Amygdala (tissue), 56 donors: ENCODE measurements at places on chromosomes 2 and 18.

DNA sequence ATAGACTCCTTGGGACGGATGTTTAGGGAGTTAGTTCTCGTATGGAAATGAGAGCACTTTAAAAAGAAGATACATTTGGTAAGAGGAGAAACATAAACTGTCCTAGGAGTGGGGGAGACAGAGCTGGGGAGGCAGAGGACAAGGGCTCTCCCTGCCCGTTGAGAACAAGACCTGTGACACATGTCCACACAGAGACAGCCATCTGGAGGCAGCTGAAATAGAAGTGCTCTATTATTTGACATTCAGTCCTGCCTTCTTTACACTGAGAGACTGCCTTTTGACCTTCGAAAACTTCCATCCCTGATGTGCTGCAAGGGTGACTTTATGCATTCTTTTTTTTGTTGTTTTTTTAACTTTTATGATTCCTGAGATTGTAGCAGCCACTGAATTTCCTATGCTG is 150.1 kb downstream of the UXS1 start:
- no peak for DNase-seq

DNA sequence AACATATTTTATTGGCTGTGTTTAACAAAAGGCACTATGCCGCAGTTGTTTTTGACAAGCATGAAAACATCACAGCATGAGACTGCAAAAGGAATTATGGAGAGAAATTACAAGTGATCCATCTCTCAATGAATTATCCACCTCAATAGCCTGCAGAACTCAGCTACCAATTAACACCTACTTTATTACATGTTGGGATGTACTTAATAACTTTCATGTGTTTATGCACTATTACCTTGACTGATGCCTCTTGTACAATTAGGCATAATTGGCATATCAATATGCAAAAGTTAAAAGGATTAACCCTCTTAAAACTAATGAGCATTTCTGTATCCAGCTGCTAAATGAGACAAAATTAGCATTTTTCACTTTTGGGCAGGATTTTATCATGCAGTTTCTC is 27.8 kb downstream of the ARHGAP15 start:
- no peak for DNase-seq

GRCh38 chr2:583666-584065 is 93.5 kb downstream of the TMEM18 start:
- DNase-seq: no peak

DNA sequence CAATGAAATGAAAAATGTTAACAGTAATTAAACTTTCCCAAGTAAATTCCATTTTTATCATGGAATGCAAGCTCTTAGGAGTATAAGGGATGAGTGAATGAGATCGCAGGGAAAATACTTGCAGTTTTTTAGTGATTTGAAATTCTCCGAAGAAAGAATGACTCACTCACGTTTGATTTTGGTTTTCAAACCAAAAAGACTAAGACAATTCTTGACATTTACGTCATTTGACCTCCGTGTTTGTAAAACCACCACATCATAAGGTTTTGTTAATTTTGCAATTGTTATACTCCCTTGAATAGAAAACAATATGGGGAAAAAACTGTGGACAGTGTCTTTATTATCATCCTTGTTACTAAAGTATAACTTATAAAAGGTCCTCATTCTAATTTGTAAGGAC is 29.4 kb downstream of the COL4A4 start:
- no peak for DNase-seq

DNA sequence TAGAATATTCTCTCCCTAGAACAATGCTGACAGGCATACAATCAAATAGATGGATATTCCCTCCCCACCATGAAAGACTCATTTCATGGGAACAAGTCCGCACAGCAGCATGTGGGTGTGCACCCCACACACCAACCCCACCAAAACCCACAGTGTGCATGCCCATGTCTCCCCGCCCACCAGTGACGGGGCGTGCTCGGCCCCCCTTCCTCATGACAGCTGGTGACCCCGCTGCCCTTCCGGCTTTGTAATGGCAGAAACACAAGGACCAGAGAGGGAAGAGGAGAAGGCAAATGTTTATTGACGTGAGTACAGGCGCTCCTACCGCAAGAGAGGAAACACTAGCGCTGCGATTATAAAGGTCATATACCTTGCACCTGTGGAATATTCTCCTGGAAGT is 30.8 kb upstream of the ODC1 start:
- no peak for DNase-seq

- DNase-seq: no peak
Measured at GRCh38 chr18:58225101-58225500, 181.1 kb downstream of the NEDD4L start.

DNA sequence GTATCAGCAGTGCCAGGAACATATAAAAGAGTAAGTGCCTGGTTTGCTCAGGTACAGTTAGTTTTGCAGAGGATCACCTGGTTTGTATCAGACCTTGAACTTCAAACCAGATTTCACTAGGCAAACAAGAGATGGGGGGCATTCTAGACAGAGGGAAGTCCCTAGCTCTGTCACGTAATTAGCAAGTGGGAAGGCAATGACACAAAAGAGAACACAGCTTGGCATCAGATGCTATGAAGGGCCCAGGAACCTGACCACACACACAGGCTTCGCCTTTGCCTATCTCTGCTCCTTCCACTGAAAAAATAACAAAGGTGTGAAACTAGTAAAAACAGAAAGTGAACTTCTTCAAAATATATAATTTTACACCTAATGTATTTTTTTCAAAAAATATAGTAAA is 62.6 kb downstream of the CERKL start:
- DNase-seq: no peak

DNA sequence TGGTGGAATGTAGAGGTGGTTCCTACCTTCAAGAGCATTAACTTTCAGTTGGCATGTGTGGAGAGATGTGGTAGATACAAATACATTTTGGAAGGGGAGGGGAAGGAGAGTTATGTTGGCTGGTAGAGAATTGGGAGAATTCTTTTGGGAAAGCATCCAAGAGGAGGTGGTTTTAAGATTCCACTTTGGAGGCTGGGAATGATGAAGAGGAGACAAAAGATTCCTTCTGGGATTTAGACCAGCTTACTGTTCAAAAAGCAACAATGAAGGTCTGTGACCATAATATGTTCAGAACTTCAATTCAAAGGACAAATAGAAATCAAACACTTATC is 120.8 kb upstream of the FOSL2 start:
- no peak for DNase-seq

GRCh38 chr2:239892441-239893235 is 132.5 kb downstream of the NDUFA10 start:
- DNase-seq: no peak

- no peak for DNase-seq
Measured at GRCh38 chr18:61400716-61401115, 67.5 kb downstream of the CDH20 start.

GRCh38 chr2:227248876-227249275 is 76.2 kb upstream of the MFF start:
- no peak for DNase-seq

DNA sequence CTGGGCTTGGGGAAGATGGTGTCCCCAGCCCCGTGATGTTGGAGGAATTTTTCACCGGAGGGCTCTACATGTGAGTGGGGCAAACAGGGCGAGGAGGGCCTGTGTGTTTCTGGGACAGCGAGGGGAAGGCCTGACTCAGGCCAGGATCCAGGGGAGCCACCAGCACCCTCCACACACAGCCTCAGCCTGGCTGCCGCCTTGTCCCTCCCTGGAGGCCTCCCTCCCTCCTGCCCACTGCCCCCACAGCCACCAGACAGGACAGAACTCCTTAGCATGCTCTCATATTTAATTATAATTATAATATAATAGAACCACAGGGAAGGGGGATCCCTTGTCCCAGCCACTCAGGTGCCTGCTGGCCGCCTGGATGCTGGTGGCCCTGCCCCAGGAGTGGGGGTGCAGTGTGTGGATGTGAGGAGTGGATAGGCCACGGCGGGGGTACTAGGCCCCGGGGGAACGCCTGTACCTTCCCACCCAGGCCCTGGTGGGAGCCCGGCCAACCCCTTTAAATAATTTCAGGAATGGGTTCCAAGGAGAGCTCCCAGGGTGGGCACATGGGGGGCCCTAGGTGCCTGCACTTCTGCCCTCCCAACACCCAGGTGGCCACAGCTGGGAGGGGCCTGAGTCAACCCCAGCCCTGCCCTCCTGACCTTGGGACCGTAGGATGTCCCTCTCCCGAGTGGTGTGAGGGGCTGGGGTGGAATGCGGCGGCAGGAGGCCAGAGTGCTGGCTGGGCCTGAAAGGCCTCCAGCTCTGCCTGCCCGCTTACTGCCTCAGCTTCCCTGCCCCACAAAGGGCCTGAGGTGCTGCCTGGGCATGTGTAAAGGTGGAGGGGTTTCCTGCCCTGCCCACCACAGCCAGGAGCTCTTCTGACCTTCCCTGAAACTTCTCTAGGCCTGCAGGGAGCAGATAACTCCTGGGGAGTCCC is 8.8 kb downstream of the PDCD1 start:
- no peak for DNase-seq

- no peak for DNase-seq
Measured at GRCh38 chr2:63029058-63029457, 21.6 kb upstream of the OTX1 start.

GRCh38 chr2:160222546-160223283 is 22.6 kb upstream of the ITGB6 start:
- DNase-seq: no peak

GRCh38 chr18:39935598-39935997 is 2019.4 kb upstream of the PIK3C3 start:
- DNase-seq: no peak

DNA sequence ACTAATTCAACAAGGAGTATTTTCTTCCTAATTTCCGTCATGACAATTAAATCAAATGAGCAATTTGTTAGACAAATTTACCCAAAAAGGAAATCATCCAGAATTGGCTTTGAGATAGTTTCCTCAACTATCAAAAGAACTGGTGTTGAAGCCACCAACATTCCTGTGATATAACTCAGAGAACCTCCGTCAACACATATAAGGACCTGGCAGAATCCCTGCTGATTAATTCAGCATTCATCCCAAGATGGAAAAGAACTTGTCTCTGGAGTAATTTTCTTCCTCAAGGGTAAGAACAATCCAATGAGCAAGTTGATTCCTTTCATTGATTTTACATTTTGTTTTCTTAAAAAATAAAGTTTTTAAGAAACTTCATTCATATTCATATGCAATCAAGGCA is 62.0 kb downstream of the MBD2 start:
- no peak for DNase-seq

DNA sequence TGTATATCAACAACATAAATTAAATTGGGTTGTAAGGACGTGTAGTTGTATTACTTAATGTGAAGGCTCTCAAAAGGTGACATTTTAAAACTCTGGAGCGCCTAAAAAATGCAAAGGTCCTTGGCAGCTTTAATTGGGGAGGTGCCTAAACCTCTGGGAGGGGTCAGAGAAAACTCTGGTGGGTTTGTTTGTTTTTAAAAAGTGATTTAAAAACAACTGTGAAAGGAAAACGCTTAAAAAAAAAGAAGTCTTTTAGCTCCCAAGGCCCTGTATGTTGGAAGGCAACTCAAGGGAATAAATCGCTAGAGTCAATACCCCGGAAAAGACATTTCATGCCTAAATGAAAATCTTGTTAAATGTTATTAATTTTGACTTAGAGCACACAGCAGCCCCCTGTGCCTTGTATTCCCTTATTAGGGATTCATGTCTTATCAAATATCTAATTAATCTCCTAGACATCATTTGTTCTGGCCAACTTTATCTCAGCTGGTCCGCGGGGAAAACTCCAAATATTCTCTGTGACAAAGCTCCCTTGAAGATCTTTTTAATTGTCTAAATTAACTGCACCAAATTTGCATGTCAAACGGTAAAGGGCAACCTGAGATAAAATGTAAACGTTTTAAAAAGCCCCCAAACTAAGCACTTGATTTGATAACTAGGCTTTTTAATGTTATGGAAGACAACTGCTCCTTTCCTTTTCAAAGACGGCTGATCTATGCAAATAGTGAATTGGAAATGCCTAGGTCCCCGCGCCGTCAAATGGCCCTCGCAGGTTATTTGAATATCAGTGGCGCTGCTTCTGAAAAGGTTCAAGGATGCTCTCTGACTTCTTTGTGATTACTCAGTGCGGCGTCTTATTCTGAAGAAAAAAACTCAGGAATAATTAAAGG is 4.2 kb downstream of the SP9 start:
- no peak for DNase-seq

DNA sequence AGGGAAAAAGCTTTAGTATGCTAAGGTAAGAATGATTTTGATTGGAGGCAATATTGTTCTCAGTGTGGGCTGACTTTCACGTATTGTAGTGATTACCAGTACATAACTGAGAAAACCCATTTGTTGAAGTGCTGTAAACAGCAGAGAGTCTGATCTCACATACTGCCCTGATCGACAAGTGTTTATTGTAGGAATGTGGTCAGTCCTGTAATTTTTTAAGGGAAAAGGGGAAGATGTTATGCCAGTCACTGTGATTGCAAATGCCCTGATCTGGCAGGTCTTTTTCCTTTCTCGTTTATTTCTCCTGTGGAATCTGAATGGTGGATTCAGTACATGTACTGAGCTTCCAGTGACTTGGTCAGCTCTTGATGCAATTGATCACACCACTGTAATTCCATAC is 11.5 kb downstream of the SPATS2L start:
- no peak for DNase-seq

- DNase-seq: no peak
Measured at GRCh38 chr2:10406491-10407188, 41.5 kb downstream of the ODC1 start.

DNA sequence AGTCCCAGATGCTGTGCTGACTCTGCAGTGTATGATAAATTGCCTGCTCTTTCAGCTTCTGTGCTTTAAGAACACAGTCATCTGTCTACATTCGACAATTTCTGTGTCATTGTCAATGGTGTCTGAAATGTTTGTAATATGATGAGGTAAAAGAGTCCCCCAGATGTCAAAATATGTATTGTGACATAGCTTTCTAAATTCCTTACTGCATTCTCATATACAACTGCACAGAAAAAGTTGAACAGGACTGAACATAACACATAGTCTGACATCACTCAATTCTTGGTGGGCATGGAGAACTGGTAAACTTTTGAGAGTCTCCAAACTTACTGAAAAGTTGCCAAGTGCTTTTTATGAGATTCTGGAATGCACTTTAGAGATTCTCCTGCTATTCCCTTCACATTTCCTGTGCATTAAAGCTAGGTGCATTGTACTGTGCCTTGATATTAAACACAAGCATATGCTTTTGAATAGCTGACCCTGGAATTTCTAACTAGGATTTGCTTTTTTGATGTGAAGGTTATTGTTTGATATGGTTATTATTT is 48.1 kb upstream of the ARHGAP28 start:
- no peak for DNase-seq

- DNase-seq: no peak
Measured at GRCh38 chr2:118339386-118339785, 251.1 kb downstream of the INSIG2 start.

- DNase-seq: no peak
Measured at GRCh38 chr2:144890828-144891227, 370.9 kb upstream of the ZEB2 start.

GRCh38 chr2:203246646-203247045 is 7.8 kb downstream of the CYP20A1 start:
- DNase-seq: no peak

GRCh38 chr2:19198381-19198780 is 160.0 kb downstream of the OSR1 start:
- peak; percentile 23 for DNase-seq

DNA sequence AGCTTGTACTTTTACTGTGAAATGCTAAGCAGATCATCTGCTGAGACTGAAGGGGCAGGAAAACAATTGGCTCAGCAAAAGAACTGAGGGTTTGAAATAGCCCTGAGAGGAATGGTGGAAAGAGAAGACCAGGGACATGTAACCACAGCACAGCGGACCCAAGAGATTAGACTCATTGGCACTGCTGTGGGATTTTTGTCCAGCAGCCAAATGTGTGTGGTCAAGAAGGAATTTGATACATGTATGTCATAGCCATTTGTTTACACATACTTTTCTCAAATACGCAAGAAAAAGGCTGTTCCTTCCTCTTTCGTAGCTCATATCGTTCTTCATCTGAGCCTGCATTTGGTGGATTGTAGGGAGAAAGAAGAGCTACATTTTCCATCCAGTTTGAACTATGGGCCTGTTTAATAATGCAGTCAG is 73.8 kb downstream of the TRABD2A start:
- no peak for DNase-seq
